ENCODE measurements at places on chromosomes 3 and 15. TPM values are rescaled to one million over a fixed set of nuclear protein-coding genes. Genes with fewer than 3 reads are reported as not detected.

DNA sequence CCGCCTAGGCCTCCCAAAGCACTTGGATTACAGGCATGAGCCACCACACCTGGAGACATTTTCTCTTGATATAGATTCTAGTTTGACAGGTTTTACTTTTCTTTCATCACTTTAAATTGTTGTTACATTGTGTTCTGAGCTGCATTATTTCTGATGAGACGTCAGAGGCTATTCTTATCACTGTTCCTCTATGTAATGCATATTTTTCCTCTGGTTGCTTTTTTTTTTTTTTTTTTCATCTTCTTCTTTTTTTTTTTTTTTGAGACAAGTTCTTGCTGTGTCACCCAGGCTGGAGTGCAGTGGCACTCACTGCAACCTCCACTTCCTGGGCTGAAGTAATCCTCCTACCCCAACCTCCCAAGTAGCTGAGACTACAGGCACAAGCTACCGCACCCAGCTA lies 41.2 kb downstream of the TRA2B start:
- DNase-seq: no peak
- H3K27me3 ChIP-seq: no peaks in the 10 kb centered on the region
- H3K4me1 ChIP-seq: no peaks in the 10 kb centered on the region

DNA sequence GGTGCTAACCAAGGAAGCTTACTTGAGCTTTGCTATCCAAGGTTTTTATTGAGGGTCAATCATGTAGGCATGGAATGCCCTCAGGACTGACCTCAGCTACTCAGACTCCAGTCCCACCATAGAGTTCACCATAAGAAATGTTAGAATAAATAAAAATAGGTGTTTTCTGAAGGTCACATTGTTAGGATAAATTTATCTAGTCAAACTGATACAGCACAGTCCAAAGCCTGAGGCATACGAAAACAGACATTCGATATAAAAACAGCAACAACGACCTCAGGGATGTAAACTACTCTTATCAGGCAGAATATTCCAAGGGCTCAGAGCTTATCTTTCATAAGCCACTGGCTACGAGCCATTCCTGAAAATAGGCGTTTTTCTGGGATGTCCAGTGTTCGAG lies 690.6 kb downstream of the MCTP2 start:
- no peaks in the 10 kb centered on the region for H3K27me3 ChIP-seq
- DNase-seq: no peak
- no peak overlapping the region for H3K27ac ChIP-seq
- H3K36me3 ChIP-seq: no peaks in the 10 kb centered on the region

GRCh38 chr3:173681188-173681678 lies 283.7 kb downstream of the NLGN1 start:
- H3K4me1 ChIP-seq: no peaks in the 10 kb centered on the region
- no peak overlapping the region for H3K27ac ChIP-seq
- H3K27me3 ChIP-seq: no peaks in the 10 kb centered on the region
- no peaks in the 10 kb centered on the region for H3K36me3 ChIP-seq

GRCh38 chr3:195570344-195570743 lies 13.4 kb downstream of the APOD start:
- no peaks in the 10 kb centered on the region for H3K36me3 ChIP-seq
- no peaks in the 10 kb centered on the region for H3K4me1 ChIP-seq
- DNase-seq: no peak
- no peak overlapping the region for H3K4me3 ChIP-seq
- H3K27me3 ChIP-seq: no peaks in the 10 kb centered on the region
- no peak overlapping the region for H3K27ac ChIP-seq

DNA sequence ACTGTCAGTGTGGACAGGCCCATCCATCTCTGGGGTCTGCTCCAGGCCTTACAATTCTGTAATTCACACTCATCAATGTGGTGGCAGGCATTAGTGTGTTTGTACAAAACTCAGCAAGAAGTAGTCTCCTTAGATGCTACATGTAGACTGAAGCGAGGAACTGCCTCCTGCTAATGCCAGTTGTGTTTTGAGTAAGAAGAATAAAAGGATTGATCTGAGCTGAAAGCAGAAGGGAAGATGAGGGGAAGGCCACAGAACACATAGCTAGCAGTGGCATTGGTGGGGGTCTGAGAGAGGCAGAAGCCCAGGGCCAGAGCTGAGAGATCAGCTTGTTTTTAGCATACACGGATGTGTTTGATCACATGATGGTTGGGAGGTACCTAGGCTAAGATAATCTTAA lies 144.1 kb downstream of the TIGIT start:
- H3K27ac ChIP-seq: no peak overlapping the region
- no peak overlapping the region for H3K4me3 ChIP-seq
- peaks cover 2% of the 10 kb centered on the region for H3K4me1 ChIP-seq
- no peaks in the 10 kb centered on the region for H3K27me3 ChIP-seq
- H3K36me3 ChIP-seq: no peaks in the 10 kb centered on the region

DNA sequence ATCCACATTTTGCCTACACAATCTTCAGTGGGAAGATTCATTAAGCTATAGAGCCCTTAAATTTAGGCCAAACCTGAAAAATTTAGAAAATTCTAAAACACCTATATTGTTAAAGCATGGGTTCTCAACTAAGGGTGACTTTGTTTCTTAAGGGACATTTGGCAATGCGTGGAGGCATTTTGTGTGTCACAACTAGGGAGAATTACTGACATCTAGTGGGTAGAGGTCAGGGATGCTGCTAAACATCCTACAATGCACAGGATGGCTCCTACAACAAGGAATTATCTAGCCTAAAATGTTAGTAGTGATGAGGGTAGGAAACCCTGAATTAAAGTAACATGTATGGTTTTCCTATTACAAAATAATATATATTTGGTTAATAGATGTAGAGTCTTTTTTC lies 55.8 kb downstream of the TBC1D5 start:
- no peak overlapping the region for H3K4me3 ChIP-seq
- H3K4me1 ChIP-seq: no peaks in the 10 kb centered on the region
- H3K36me3 ChIP-seq: no peaks in the 10 kb centered on the region
- no peaks in the 10 kb centered on the region for H3K27me3 ChIP-seq
- DNase-seq: no peak

- no peaks in the 10 kb centered on the region for H3K4me1 ChIP-seq
- no peaks in the 10 kb centered on the region for H3K27me3 ChIP-seq
- no peaks in the 10 kb centered on the region for H3K36me3 ChIP-seq
- DNase-seq: no peak
- no peak overlapping the region for H3K4me3 ChIP-seq
Measured at GRCh38 chr3:146157325-146158060, 3.5 kb downstream of the PLOD2 start.

DNA sequence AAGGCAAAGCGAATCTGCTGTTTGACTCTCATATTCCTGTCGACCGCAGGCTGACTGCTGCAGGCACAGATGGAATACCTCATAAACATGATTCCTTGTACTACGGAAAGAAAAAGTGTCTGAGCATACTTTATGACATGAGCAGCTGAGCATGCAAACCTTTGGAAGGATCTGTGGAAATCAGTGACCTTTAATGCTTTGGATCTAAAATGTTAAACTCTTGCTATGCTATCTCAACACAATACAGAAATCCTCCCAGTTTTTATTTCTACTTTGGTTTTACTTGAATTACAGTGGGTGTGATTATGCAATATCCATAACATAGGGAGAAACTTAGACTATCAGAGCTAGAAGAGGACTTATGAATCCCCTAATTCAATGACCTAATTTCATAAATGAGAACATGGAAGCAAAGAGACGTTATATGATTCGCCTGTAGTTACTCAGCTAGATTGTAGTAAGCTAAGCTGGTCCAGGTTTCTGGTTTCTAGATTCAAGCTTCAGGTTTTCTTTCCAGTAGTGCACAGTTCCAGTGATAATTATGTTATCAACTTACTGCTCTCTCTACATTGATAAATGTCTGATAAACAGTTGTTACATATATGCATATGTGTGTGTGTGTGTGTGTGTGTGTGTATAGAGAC lies 127.6 kb upstream of the GBE1 start:
- no peak for DNase-seq
- no peak overlapping the region for H3K27ac ChIP-seq
- H3K27me3 ChIP-seq: no peaks in the 10 kb centered on the region
- no peaks in the 10 kb centered on the region for H3K4me1 ChIP-seq
- no peaks in the 10 kb centered on the region for H3K36me3 ChIP-seq
- H3K4me3 ChIP-seq: no peak overlapping the region

- no peak overlapping the region for H3K27ac ChIP-seq
- no peak for DNase-seq
- H3K4me3 ChIP-seq: no peak overlapping the region
- no peaks in the 10 kb centered on the region for H3K27me3 ChIP-seq
- H3K36me3 ChIP-seq: no peaks in the 10 kb centered on the region
- H3K4me1 ChIP-seq: no peaks in the 10 kb centered on the region
Measured at GRCh38 chr3:13595485-13595884, 46.6 kb downstream of the FBLN2 start.

DNA sequence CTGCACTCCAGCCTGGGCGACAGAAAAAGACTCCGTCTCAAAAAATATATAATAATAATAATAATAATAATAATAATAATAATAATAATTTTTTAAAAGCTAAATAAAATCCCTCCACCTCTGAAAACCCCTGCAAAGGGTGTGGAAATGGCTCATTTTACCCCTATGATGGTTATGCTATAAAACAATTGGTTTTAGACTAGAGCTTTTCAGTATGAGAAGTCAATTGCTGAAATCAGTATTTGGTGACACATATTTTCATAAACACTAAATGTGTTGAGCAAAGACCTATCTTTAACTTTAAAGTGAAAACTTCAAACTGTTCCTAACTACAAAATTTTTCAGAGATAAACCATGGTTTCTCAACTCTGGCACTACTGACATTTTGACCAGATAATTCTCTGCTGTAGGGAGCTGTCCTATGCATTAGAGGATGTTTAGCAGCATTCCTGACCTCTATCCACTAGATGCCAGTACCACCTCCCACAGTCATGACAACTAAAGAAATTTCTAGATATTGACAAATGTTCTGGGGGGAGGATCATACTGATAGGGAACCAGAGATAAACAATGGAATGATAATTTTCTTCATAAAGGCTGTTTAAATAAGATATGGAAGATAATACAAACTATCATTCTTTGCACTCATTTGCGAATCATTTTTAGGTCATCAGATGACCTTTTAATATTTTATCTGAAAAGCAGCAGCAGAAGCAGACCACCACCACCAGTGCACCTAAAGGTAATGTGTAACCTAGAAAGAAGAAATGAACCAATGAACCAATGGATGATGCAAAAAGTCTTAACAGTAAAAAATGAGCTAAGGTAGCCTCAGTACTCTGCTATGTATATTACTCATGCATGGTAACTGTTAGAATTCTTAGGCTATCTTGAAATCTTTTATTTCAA lies 13.8 kb downstream of the PTPN9 start:
- H3K4me3 ChIP-seq: no peak overlapping the region

- H3K27ac ChIP-seq: no peak overlapping the region
- H3K27me3 ChIP-seq: no peaks in the 10 kb centered on the region
- H3K4me1 ChIP-seq: no peaks in the 10 kb centered on the region
- no peaks in the 10 kb centered on the region for H3K36me3 ChIP-seq
- H3K4me3 ChIP-seq: no peak overlapping the region
Measured at GRCh38 chr15:66996094-66996493, 69.3 kb upstream of the SMAD3 start.

GRCh38 chr3:30504939-30505338 lies 101.5 kb upstream of the TGFBR2 start:
- DNase-seq: no peak
- no peaks in the 10 kb centered on the region for H3K27me3 ChIP-seq
- H3K4me3 ChIP-seq: no peak overlapping the region
- H3K4me1 ChIP-seq: no peaks in the 10 kb centered on the region
- H3K36me3 ChIP-seq: no peaks in the 10 kb centered on the region

- DNase-seq: peak; percentile 36
- peaks cover 15% of the 10 kb centered on the region for H3K4me1 ChIP-seq
- no peaks in the 10 kb centered on the region for H3K36me3 ChIP-seq
- no peak overlapping the region for H3K4me3 ChIP-seq
- no peaks in the 10 kb centered on the region for H3K27me3 ChIP-seq
Measured at GRCh38 chr3:14295801-14296200, 106.6 kb upstream of the SLC6A6 start.

DNA sequence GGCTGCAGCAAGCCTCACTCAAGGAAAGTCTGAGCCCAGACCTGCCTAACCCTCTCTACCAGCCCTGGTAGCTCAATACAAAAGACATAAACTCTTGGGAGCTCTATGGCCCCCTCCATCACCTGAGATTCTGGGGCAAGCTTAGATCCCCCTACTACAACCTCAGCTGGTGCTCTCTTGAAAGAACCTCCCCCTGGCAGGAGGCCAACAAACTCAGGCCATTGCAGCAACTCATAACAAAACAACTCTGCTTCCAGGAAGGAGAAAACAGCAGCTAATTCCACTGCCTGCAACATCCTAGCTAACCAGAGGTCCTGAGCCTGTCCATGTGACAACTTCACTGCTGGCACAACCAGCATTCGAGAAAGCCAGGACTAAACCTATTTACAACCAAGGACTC lies 169.2 kb downstream of the ROBO1 start:
- no peaks in the 10 kb centered on the region for H3K4me1 ChIP-seq
- no peaks in the 10 kb centered on the region for H3K36me3 ChIP-seq
- H3K4me3 ChIP-seq: no peak overlapping the region
- H3K27me3 ChIP-seq: no peaks in the 10 kb centered on the region

DNA sequence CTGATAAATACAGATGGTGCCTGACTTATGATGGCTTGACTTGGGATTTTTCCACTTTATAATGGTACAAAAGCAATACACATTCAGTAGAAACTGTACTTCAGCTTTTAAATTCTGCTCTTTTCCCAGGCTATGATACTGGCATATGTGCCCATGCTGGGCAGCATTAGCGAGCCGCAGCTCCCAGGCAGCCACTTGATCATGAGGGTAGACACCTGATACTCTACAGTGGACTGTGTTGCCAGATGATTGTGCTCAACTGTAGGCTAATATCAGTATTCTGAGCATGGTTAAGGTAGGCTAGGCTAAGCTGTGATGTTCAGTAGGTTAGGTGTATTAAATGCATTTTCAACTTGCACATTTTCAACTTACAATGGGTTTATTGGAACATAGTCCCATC lies 17.7 kb upstream of the FEM1B start:
- DNase-seq: no peak
- no peaks in the 10 kb centered on the region for H3K36me3 ChIP-seq
- H3K4me3 ChIP-seq: no peak overlapping the region
- H3K27me3 ChIP-seq: no peaks in the 10 kb centered on the region
- H3K27ac ChIP-seq: no peak overlapping the region

GRCh38 chr3:161339517-161340500 lies 31.5 kb downstream of the SPTSSB start:
- H3K4me1 ChIP-seq: no peaks in the 10 kb centered on the region
- H3K27ac ChIP-seq: no peak overlapping the region
- H3K4me3 ChIP-seq: no peak overlapping the region
- no peaks in the 10 kb centered on the region for H3K36me3 ChIP-seq

DNA sequence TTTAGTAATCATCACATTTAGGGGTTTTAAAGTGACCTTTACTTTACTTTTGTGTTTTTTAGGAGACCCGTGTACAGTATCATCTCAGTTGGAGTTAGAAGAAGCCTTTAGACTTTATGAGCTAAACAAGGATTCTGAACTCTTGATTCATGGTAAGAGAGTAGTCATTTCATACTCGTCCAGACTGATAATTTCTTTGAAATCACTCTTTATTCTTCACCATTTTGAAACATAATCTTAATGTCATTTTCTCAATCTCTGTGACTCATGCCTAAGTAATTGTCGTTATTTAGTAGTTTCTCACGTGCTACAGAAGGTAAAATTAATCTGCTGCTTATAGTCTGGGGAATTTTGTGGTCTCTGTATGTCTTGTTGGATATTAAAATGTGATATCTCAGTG lies 37.7 kb downstream of the PRKCI start:
- no peak overlapping the region for H3K27ac ChIP-seq
- no peak overlapping the region for H3K4me3 ChIP-seq
- no peaks in the 10 kb centered on the region for H3K27me3 ChIP-seq
- H3K4me1 ChIP-seq: no peaks in the 10 kb centered on the region

SLC12A1 gene
- total RNA-seq: not detected

SCN11A gene
- total RNA-seq: 0.09 TPM
